ENCODE measurements at places on chromosomes 6 and 20.

GRCh38 chr6:35601331-35602132, 87.2 kb downstream of the FKBP5 start:
- peak; percentile 46 for DNase-seq

DNA sequence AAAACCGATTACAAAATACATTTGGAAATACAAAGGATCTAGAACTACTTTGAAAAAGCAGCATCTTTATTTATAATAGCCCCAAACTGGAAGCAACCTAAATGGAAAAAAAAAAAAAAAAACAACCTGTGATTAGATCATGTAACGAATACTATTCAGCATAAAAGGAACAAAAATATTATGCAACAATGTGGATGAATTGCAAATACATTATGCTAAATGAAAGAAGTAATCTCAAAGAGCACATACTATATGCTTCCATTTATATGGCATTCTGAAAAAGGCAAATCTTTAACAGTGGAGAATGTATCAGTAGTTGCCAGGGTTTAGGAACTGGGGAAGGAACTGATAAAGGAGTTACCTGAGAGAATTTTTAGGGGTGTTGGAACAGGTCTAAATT, 28.9 kb downstream of the IRAK1BP1 start:
- DNase-seq: no peak

DNA sequence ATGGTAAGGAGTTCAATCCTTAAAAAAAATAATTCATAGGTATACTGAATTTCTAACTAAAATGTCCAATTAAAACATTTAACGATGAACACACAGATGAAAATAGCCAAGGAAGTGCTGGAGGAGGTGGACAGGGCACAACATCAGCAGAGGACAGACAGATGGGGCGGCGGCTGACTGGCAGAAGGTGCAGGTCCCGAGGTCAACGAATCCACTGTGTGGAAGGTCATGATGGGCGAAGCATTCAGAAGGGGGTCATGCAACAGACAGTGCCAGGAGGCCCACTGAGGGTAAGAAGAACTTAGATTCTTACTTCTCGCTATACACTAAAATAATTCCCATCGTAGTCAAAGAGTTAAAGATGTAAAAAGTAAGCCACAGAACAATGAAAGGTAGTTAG, 34.2 kb upstream of the FRMD1 start:
- DNase-seq: no peak

DNA sequence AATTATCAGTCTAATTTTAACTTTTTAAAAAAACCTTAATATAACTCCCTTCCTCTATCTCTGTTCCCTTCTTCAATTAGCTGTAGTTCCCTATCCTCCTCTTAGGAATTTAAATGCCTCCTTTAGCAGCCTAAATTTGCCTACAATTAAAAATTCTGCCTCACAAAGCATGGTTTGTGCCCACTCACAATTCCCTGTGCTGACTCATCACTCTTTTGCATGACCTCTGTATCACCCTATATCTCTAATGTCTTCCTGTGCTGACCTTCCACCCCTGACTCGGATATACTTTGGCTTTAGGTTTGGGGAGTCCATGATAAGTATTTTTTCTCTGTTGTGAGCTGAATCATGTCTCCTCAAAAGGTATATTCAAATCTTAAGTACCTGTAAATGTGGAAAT, 253.6 kb downstream of the RNF144B start:
- no peak for DNase-seq

DNA sequence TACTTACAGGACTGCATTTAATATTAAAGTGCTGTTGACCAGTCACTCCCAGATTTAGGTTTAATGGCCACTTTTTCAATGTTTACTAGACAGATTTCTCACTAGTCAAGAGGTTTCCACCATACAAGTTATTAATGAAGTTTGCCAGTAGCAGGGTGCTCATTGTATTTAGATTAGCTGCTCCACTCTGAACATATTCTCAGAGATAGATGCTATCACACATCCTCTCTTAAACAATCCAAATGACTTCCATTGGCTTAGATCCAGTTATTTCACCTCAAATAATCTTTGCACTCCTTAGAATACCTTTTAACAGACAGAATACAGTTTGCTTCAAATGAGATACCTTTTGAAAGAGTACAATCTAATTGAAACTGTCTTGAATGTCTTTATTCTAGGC, 276.1 kb downstream of the HDGFL1 start:
- no peak for DNase-seq

GRCh38 chr20:58293453-58293852, 16.1 kb upstream of the RAB22A start:
- no peak for DNase-seq

- no peak for DNase-seq
Measured at GRCh38 chr6:163287626-163288025, 126.9 kb upstream of the QKI start.

DNA sequence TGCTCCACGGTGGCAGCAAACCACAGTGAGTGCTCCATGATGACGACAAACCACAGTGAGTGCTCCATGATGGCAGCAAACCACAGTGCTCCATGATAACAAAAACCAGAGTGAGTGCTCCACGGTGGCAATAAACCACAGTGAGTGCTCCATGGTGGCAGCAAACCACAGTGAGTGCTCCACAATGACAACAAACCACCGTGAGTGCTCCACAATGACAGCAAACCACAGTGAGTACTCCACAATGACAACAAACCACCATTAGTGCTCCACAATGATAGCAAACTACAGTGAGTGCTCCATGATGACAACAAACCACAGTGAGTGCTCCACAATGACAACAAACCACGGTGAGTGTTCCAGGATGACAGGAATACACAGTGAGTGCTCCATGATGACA, 36.0 kb upstream of the LRFN2 start:
- DNase-seq: no peak

GRCh38 chr20:39990692-39991091, 698.3 kb downstream of the MAFB start:
- DNase-seq: no peak

DNA sequence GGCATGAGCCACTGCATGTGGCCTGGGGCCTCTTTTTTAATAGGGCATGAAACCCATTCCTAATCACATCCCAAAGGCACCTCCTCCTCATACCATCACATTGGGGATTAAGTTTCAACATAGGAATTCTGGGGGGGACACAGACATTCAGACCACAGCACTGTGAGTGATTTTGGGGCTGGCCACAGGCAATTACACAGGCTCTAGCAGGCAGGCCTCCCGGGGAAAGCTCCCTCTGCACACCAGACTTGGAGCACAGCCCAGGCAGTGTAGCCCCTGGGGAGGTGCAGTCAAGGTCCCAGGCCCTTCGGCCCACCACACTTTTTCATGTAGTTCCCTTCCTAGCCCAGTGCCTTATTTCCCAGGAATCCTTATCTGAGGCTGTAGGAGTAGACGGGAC, 5.5 kb downstream of the SFT2D1 start:
- no peak for DNase-seq

DNA sequence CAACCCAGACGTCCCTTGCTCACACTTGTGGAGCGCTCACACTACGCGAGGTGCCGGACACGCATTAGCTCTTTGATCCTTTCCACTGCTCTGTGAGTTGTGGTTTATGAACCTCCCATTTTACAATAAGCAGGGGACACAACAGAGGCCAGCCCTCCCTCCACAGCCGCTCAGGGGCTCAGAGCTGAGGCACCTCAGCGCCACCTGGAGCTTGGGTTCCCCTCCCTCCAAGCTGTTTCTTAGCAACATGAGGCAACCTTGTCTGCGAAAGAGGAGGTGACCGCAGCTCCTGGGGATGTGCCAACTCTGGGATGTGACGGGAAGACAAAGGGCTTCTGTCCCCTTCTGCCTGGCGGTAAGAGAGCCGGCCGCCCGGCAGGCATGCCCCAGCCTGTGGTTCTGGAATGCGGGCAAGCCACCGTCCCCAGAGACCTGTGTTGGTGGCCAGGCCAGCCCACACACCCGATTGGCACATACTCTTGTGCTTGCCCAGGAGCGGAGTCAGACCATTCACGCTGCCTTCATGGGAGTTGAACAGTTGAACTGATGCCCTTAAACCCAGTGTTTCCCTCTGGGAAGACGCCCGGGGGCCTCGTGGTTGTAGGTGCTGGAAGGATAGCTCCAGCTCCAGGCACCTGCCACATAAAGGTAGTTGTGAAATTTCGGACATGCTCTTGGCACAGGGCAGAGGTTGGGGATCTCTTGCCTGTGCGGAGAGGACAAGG, 44.5 kb downstream of the RBM38 start:
- peak; percentile 6 for DNase-seq

Measured in activated CD4-positive, alpha-beta T cell treated with anti-CD3 and anti-CD28 coated beads, Interleukin-2, amount 50 U/mL, for 16 hours (primary cell).